ENCODE measurements at places on chromosomes 2 and 18.

DNA sequence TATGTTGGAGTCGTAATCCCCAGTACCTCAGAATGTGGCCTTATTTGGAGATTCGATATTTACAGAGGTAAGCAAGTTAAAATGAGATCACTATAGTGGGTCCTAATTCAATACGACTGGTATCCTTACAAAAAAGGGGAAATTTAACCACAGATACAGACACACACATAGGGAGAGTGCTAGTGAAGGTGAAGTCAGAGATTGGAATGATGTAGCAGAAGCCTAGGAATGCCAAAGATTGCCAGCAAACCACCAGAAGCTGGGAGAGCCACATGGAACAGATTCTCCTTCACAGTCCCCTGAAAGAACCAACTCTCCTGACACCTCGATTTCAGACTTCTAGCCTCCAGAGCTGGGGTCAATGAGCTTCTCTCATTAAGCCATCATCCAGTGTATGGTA is 17.7 kb upstream of the ACTR3 start:
- DNase-seq, result no peak

DNA sequence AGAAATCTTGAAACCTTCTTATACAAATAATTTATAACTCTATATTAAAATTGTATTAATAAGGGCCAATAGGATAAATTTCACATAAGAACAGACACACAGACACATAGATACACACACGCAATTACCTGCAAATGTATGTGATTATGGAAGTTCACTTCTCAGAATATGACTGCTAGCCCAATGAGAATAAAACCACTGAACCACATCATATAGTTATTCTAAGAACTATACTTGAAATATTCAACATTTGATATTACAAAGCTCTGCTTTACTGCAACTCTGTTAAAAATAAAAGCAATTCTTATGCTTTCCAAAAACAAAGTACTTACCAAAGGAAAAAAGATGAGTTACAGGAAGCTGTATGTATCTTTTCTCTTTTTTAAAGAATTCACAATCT is 51.1 kb downstream of the PGAP1 start:
- DNase-seq, result no peak

GRCh38 chr2:37506407-37507050 is 162.1 kb downstream of the QPCT start:
- no peak for DNase-seq

DNA sequence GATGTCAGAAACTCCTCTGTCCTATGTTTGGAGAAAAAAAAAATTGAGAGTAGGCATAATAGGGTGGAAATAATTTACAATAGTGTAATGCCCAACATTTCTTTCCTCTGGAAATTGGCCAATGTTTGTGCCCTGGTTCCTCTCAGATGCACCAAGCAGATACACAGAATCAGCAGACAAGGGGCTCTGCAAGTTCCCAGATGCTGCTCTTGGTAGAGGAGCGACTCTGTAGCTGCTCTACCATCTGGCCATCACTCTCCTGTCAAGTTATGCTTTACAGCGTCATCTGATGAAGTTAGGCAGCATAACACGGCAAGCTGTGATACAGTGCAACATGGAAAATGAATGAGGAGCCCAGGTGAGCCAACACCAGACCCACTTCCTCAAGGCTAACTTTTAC is 1.6 kb downstream of the DYTN start:
- no peak for DNase-seq

All from left forelimb (tissue), 1 donor.